SHP77 treated with DMSO at 0.1 percent for 48 hours (cell line): ENCODE measurements at places on chromosomes 6 and 20.

DNA sequence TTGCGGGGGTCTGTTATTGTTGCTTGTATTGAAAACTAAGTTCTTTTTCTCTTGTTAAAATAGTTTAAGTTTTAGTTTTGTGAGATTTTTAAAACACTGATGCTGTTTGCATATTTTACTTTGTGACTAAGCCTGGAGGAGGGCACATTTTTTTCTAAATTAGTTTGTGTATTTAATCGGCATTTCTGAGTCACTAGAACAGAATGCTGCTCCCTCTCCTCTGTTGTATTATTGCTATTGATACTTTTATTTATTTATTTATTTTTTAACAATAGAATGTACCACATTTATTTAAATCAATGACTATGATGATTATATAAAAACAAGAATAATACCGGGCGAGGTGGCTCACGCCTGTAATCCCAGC, 5.1 kb upstream of the FAM50B start:
- no peak for DNase-seq

- no peak for DNase-seq
Observed at GRCh38 chr6:156407334-156407733, 369.8 kb upstream of the ARID1B start.

- no peak for DNase-seq
Observed at GRCh38 chr6:29146179-29146578, 24.5 kb upstream of the OR2J2 start.

GRCh38 chr6:4256969-4257368, 121.6 kb upstream of the ECI2 start:
- DNase-seq, result no peak

DNA sequence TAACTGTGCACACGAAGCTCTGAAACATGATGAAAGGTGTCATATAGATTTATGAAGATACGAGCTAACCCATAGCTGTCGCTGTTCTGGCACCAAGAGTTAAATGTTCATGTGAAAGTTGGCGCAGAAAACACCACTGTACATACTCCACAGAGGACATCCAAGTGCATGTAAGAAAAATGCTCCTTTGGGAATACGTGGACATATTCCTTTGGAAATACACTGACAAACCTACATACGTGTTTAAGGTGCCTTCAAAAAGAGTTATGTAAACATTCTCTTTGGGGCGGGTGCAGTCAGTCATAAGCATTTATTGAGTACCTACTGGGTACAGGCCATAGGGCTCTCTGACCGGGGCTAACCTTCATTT, 723 bp upstream of the ARID1B start:
- DNase-seq, result peak; percentile 56

GRCh38 chr6:142925575-142926110, 19.3 kb downstream of the HIVEP2 start:
- no peak for DNase-seq

GRCh38 chr20:64192406-64192805, 28.2 kb downstream of the MYT1 start:
- DNase-seq, result no peak

DNA sequence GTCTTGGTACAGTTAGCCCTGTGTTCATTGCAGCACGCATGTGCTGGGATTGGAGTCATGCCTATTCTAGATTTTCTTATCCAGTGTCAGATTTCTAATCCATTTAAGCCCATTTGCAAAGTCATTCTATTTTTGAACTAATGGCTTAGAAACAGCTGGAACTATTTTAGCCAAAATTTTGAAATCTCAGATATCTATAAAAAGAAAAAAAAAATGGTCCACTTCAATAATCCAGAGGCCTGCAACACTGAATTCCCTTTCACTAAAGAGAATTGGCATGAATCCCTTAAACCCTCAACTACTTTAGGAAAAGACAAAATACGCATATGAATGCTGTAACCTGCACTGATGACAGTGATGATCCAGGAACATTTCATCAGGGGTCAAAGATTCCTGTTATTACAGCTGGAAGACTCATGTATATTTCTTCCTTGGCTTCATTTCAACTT, 1.5 kb downstream of the COL21A1 start:
- no peak for DNase-seq

GRCh38 chr20:63940071-63940471, 16.1 kb downstream of the UCKL1 start:
- DNase-seq, result no peak

DNA sequence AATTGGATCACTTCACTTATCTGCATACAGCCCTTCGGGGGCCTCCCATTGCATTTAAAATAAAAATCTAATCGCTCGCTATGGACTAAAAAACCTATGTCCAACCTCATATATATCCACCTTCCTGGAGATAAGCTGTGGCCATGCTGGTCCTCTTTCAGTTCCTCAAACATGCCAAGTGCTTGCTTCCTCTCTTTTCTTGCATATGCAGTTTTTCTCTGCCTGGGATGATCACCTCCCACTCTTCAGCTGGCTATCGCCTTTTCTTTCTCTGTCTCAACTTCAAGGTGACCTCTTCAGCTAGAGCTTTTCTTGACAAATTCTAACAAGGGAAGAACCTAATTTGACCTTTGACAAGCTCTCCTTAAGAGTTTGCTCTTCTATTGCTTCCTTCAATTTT, 5.6 kb upstream of the TFB1M start:
- no peak for DNase-seq

DNA sequence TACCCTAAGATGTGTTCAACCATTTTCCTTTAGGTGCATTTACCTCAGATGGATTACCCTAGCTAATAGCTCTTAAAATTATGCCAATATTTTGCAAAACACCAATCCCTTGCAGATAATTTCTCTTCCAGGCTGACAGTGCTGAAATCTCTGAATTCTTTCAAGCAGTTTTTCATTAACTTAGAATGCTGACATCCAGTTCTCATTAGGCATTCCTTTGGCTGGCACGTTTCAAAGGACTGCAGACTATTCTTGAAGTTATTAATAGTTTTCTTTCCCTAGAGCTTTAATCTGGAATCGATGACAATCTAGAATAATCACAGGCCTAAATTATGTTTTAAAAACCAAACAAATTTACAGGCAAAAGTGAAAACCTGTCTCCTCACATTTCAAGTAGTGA, 68.3 kb downstream of the SMLR1 start:
- DNase-seq, result no peak

GRCh38 chr6:28161410-28162079, 19.9 kb downstream of the ZKSCAN8 start:
- DNase-seq, result peak; percentile 78

GRCh38 chr6:17061097-17061496, 40.8 kb upstream of the STMND1 start:
- no peak for DNase-seq

DNA sequence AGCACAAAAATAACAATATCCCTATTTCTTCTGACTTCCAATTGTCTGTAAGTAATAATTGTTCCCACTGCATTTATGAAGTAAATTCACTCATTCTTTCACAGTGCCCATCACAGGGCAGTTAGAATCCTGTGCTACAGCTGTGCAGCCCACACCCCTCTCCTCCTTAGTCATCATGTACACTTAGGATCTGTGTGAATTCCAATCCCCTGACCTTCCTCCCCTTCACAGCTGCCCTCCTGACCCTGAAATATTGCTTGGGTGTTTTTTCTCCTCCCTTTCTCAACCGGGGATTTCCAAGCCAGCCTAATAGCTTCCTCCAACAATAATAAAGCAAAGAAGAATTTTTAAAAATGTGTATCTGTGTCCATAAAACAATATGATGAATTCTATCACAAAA, 91.5 kb upstream of the BEND6 start:
- no peak for DNase-seq

GRCh38 chr6:121274666-121275295, 59.5 kb downstream of the TBC1D32 start:
- no peak for DNase-seq

- DNase-seq, result no peak
Observed at GRCh38 chr6:136282906-136283305, 6.7 kb downstream of the BCLAF1 start.

GRCh38 chr6:105458084-105458483, 55.2 kb upstream of the PREP start:
- no peak for DNase-seq
